ENCODE measurements at places on chromosomes 7 and 10. TPM values are rescaled to one million over a fixed set of nuclear protein-coding genes. Genes with fewer than 3 reads are reported as not detected.

SLC26A3 gene
- not detected for total RNA-seq

NUTM2A gene
- total RNA-seq: not detected

FRAT1 gene
- 13.2 TPM for total RNA-seq

WEE2 gene
- not detected for total RNA-seq
